Stimulated activated CD8-positive, alpha-beta memory T cell treated with anti-CD3 and anti-CD28 coated beads, Interleukin-2, amount 100 ng/mL, for 48 hours (primary cell): ENCODE measurements at places on chromosomes 2 and 18.

DNA sequence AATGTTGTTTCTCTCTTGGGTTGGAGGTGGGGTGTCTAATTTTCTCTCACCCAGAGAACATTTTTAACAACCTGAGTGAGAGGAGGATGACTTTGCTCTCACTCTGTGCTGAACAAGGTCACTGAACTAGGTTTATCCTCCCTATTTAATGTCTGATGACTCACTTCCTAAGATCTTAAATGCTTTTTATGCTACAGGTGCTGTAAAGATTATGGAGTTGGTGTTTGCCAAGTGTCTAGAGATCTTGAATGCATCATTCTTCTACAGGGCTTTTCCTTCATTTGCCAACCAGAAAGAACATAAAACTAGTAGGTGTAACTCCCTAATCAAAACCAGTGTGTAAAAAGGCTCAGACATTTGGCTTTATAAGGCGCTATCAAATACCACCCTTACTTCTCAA, 350.5 kb upstream of the ETAA1 start:
- DNase-seq: no peak

GRCh38 chr2:60567096-60567495, 13.6 kb upstream of the BCL11A start:
- no peak for DNase-seq

GRCh38 chr2:75162897-75163296, 36.4 kb downstream of the TACR1 start:
- no peak for DNase-seq

GRCh38 chr2:119249855-119250717, 26.5 kb downstream of the STEAP3 start:
- no peak for DNase-seq

DNA sequence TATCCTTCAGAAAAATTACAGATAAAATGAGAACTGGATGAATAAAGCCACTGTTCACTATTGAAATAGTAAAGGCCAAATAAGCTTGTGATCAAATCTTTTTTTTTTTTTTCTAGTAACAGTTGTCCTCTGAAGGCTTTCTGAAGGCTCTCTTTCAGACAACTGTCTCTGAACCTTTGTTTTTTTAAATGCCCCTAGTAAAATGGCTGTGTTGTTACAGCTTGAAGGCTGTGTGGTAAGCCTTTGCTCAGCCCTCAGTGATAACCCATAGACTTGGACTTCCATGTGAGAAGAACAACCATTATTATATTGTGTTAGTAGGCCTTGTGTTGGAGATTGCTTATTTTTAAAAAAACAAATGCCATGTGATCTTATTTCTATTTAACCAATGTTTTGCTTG, 17.6 kb downstream of the FMNL2 start:
- no peak for DNase-seq
